ENCODE measurements at places on chromosomes 3 and 15.
A peak's percentile ranks its signal among the peaks of the same experiment; 100 is the strongest.

- no peak for DNase-seq
Observed at GRCh38 chr15:52082197-52083036, 30.2 kb downstream of the BCL2L10 start.

- no peak for DNase-seq
Observed at GRCh38 chr3:180983136-180983535, 6.4 kb downstream of the DNAJC19 start.

- DNase-seq = no peak
Observed at GRCh38 chr3:185887066-185887465, 50.7 kb downstream of the TRA2B start.

DNA sequence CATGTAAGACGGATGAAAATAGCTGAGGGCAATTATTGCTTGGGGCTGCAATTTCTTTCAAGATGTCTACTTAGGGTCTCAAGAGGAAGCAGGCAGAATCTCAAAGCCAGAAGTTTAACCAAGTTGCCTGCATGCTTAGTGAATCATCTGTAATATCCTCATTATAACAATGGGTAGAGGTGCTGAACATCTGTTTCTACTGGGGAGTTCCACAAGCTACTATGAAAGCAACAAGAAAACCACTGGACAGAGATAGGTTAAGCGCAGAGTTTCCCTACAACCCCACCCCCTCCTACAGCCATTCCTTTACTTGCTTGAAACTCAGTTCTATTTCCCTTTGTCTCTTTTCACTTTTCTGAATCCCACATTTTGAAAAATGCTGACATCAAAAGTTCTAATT lies 759.4 kb upstream of the GBE1 start:
- DNase-seq = no peak

- no peak for DNase-seq
Observed at GRCh38 chr3:36166477-36166876, 213.8 kb upstream of the STAC start.

GRCh38 chr3:177824190-177824786 lies 627.0 kb upstream of the TBL1XR1 start:
- DNase-seq = no peak

DNA sequence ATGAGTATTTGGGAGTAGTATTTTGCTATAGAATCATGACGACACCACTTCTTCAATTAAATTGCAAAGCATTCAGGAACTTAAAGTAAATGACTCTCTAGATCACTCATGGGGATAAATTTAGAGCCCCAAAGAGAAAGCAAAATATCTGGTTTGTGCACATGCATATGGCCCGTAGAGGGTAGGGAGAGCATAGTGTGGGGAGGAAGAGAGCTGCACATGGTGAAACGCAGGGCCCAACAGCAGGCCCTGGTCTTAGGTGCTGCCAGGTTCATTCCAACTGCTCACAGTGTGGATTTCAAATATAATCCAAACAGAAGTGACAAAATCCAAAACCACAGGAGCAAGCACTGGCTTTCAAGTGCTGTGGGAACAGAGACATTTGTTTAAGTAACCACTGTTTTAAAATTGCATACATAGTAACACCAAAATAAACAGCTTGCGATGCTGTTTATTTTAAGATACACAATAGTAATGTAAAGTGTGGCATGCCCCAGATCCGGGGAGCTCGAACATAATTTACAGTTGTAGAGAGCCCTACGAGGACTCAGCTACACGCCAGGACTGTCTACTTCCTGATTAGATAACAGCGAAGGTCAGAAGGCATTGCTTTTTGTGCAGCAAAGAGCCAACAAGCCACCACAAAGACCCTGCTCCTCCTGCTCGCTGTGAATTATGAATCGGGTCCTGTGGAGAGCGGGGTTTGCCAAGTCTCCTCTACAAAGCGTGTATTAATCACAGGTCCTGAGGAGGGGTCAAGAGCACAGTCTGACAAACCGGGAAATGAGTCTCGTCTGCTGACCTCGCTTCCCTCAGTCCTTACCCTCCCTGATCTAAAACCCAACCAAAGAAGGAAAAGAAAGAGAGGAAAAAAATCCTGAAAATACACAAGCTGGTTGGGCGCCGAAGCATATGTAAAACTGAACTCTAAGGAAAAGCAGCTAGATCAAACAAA lies 80.6 kb downstream of the MEIS2 start:
- no peak for DNase-seq

DNA sequence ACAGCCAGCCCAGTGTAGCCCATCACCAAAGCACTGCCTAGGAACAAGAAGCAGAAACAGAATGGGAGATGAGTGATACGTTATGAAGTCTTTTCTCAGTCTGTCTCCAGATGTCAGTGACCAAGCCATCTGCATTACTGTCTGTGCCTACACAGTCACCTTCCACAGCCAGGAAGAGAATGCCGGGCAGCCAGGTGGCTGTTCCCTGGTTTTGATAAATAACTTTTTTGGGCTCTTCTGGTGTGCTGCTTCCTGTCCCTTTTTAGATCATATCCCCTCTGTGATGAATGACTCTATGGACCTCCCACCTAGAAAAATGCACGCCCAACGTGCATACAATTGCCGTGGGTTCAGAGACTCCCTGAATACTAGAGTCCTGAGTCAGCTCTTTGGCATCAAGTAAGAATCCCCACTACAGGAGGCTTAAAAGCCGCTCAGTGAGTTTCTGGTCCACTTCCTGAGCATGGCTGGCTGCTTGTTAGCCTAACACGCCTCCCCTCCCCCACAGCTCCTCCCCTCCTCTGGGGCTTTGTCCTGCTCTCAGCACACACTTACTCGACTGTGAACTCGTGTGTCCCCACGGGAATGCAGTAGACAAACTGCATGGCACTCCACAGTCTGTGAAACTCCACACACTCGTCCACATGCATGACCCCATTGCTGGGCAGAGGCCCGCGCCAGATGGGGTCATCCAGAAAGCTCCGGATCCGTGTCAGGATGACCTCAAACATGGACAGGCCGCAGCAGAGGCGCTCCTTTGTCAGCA lies 34.7 kb downstream of the NIPA2 start:
- no peak for DNase-seq

DNA sequence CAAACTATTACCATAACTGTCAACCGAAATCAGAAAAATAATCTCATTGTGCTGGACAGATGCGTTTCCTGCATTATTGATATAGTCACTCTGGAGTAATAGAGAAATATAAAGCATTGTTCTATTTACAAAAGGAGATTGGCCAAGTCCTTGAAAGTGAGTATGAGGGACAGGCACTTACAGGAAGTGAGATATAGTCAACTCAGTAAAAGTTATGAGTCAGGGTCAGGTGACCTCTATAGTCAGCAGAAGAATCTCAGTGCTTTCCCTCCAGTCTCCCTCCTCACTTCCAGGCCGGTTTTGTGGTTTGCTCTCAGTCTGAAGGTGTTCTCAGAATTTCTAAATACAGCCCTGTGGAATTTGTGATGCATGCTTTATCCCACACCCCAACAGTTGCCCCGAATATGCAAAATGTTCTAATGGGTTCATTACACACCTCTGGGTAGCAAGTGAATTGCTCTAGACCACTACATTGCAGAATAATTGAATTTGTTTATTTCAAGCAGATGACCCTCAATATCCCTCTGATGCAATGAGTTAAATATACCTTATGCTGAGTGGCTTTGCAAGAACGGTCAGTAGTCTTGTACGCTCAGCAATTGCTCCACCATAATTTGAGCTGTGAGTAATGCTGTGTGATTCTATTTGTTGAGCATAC lies 787.7 kb downstream of the MCTP2 start:
- no peak for DNase-seq

GRCh38 chr15:74519311-74519710 lies 21.7 kb upstream of the ARID3B start:
- no peak for DNase-seq

GRCh38 chr15:98950248-98950647 lies 57.3 kb downstream of the PGPEP1L start:
- DNase-seq = no peak

DNA sequence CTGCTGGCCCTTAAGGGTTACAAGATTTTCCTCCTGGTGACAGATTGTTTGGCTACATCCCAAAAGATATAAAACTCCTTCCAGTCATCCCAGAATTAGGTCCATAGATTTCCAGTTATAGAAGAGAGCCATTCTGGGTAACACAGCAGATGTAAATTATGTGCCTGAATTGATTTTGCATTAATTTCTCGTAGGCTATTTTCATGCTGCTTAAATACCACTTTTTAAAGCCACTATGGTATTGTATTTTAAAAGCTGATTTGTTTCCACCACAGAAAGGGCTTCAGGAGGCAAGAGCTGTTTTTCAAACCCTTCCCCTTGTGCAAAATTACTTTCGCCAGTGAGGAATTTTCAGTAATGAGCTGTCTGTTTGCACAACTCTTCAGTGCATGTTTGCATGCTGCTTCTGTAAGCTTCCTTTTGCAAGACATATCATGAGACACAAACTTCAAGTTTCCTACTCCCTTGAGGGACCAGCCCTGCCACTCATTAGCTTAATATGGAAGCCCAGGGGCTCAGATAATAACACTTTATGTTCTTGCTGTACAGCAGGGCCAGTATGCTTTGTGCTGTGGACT lies 105.4 kb upstream of the TNIK start:
- no peak for DNase-seq

DNA sequence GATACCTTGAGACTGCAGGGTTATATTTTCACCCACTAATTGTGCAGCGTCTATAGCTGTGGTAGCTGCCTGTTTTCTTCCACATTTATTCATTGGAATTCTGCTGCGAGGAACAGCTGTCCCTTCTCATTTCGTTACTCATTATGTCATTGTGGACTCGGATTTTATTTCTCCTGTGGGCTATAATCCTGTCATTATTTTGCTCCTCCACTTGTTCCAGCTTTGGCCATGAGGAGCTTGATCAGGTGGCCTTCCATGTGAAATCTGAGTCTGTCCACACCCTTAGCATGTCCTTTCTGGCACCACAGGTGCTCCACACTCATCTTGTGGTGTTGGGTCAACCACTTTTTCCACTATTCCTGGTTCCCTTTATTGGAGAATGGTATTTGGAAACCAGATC lies 14.8 kb downstream of the LYSMD4 start:
- no peak for DNase-seq

- no peak for DNase-seq
Observed at GRCh38 chr3:146966124-146966523, 361.0 kb upstream of the PLSCR5 start.

GRCh38 chr3:195810455-195810845 lies 1.3 kb downstream of the MUC4 start:
- DNase-seq = no peak

GRCh38 chr3:62135741-62136140 lies 237.6 kb downstream of the FEZF2 start:
- DNase-seq = no peak

DNA sequence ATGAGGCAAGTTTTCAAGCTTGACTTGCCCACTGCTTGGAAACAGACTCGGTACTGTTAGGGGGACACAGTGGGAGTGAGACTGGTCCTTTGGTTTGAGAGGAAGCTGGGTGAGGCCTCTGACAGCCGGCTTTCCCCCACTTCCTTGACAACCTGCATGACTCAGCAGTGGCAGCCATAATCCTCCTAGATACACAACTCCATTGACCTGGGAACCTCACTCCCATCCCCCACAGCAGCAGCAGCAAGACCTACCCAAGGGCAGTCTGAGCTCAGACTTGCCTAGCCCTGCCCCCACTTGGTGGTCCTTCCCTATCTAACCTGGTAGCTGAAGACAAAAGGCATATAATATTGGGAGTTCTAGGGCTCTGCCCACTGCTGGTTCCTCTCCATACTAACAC lies 1043.5 kb upstream of the ALCAM start:
- DNase-seq = no peak

DNA sequence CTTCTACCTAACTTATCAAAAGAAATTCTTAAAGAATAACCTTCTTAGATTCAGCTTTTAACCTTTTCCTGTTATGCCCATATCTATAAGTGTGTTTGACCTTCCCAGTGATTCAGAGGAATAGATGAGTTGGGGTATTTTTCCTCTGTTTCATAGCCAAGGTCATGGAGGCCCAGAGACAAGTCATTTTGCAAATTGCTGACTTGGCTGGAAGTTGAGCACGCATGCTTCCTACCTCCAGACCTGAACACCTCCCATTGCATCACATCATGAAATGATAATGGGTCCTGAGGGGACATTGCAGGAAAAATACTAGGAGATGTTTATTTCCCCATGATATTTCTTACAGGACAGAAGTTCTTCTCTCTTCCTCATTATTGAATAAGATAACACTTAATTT lies 158.6 kb upstream of the LMCD1 start:
- DNase-seq = no peak

DNA sequence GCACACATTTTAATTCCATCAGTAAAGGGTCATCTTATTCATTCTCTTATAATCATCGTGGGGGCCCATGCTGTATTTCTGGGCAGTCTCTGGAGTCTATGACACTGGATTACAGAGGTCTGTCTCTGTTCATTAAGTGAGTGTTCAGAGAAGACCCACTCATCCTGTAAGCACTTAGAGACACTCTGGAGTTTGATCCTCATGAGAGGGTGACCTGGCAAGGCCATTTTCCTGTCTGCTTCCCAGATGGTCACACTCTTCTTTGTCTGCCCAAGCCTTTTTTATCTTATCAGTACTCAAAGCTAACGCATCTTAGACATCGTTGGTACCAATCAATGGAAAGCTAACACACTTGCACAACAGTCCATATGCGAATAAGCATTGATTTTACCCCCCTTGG lies 333.1 kb downstream of the RORA start:
- DNase-seq = no peak

GRCh38 chr3:125186800-125187598 lies 25.5 kb downstream of the SLC12A8 start:
- no peak for DNase-seq

DNA sequence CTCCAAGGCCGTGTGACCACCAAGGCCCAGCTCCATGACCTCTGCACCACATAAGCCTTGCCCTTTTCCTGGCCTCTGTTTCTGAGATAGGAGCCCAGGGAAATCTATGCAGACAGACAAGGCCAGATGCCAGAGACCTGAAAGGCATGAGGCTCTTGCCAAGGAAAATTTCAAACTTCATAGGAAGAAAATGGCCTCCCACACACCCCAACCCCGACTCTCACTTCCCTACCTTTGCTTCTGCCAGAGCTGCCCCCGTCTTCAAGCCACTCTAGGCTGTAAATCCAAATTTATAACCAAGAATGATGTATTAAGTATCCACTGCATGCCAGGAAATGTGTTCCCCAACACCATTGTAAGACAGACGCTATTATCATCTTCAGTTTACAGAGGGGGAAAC lies 65.5 kb upstream of the HRH1 start:
- no peak for DNase-seq

- DNase-seq = no peak
Observed at GRCh38 chr3:120258009-120258408, 27.0 kb downstream of the GPR156 start.

- DNase-seq = no peak
Observed at GRCh38 chr15:100048736-100049135, 293.0 kb downstream of the ADAMTS17 start.

DNA sequence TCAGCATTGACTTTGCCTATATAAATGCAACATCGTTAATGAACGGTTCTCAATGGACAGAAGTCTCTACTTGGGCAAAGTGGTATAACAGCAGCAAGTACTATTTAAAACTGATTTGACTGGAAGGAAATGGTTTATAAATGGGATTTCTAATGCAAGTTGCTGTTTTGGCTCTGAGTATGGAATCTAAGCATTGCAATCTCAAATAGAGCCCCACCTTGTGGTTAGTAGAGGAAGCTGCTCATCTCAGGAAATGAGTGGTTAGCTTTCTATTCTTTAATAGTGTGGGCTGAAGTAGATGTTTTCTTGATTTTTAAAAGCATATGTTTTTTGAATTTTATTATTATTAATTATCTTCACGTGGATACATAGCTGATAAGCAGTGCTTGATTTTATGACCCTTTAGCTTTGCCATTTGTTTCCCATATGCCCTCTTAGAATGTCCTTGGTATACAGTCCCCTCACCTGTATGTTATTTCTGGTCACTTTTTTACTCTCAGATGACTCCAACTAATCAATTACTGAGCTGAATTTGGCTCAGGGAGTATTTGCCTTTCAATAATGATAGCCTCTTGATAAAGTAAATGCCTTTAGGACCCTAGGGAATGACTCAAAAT lies 67.1 kb downstream of the OXSM start:
- DNase-seq = peak; percentile 57

Measured in CD4-positive, alpha-beta T cell treated with Interleukin-15 for 4 hours (primary cell).